Inflammatory macrophage (primary cell): ENCODE measurements at places on chromosomes 6 and 20.

- no peak for DNase-seq
These were observed 33.3 kb downstream of the THBS2 start for GRCh38 chr6:169220068-169220964.

GRCh38 chr6:18712595-18712994, 325.4 kb downstream of the RNF144B start:
- DNase-seq, result no peak

DNA sequence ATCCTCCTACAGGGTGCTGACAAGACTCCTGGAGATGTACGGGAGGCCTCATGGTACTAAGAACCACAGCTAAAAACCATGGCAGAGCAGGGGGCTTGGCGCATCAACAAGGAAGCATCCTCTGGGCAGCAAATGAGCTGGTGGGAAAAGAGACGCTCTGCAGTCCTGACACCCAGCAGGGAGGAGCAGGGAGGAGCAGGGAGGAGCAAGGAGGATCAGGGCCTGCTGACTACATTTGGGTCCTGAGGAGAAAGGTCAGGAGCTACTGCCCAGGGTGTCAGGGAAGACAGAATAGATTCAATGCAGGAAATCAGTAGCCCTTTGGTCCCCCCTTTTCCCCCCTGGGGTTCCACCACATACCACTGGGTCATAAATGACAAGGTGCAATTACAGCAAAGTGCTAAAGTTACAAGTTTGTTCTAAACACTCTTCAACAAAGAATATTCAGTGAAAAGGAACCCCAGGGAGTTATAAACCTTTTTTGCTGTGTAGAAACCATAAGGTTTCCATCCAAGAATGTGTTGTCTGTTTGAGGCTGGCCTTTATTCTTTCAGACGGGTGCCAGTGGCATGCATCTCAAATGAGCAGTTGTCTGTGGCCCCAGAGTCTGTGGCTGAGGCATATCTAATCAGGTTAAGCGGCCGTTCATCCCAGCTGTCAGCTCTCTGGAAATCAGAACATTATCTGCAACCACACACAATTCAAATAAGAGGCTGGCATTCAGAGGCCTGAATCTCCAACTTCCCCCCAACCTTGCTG, 325.0 kb downstream of the CDC5L start:
- no peak for DNase-seq

GRCh38 chr6:14759976-14760672, 485.7 kb upstream of the JARID2 start:
- no peak for DNase-seq

DNA sequence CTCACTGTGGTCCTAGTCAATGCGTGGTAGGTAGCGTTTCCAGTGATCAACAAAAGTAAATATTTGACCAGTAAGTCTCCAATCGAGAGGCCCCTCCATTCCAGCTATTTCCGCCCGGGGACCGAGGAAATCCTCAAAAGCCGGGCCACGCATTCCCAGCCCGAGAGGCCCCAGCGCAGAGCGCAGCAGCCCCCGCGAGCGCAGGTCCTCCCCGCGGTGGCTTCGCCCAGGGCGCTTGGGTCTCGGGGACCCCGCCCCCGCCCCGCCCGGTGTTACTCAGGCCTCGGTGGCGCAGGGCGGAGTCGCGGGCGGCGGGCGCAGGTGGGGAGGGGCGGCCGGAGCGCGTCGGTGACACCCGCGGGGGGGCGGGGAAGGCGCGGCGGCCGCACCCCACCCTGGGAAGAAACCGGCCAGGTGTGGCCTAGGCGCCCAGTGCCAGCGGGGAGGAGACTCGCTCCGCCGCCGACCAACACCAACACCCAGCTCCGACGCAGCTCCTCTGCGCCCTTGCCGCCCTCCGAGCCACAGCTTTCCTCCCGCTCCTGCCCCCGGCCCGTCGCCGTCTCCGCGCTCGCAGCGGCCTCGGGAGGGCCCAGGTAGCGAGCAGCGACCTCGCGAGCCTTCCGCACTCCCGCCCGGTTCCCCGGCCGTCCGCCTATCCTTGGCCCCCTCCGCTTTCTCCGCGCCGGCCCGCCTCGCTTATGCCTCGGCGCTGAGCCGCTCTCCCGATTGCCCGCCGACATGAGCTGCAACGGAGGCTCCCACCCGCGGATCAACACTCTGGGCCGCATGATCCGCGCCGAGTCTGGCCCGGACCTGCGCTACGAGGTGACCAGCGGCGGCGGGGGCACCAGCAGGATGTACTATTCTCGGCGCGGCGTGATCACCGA, at the start of gene DSP:
TSS of gene DSP (plus strand) at position 497 of the 890 bp plus-strand sequence. CDS start at position 742, 245 bp downstream.
- no peak for DNase-seq

GRCh38 chr6:159252955-159253508, 83.8 kb downstream of the FNDC1 start:
- DNase-seq, result peak; percentile 18

DNA sequence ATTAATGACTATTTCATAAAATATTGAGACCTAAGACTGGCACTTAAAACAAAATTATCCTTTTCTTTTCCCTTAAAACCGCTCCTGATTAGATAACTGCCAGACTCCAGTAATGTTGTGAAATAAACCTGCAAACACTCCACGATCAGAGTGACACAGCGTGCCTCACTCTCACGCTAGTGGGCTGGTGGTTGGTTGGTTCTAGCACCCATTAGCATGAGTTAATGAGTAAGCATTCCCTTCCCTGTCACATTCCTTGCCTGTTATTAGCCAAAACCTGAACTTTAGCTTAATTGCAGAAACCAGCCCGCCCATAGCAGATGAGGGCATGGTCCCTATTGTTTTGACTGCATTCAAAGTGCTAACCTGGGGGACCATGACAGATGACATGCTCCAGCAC, 193.4 kb downstream of the CD83 start:
- DNase-seq, result peak; percentile 93

DNA sequence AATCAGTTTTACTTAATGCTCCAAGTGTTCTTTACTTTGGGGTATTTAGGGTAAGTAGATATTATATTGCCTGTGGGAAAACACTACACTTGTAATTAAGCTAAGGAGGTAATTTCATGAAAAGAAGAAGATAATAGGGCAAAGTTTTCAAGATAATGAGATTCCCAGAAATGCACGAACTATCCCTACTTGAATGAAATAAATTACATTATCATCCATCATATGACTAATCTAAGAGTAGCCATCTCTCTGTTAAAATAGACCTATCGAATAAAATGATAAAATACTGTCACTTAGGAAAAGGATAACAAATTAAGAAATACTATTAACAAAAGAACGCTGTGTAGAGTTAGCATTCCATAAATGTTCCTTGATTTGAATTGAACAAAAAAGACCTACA, 135.1 kb upstream of the HDAC2 start:
- no peak for DNase-seq

DNA sequence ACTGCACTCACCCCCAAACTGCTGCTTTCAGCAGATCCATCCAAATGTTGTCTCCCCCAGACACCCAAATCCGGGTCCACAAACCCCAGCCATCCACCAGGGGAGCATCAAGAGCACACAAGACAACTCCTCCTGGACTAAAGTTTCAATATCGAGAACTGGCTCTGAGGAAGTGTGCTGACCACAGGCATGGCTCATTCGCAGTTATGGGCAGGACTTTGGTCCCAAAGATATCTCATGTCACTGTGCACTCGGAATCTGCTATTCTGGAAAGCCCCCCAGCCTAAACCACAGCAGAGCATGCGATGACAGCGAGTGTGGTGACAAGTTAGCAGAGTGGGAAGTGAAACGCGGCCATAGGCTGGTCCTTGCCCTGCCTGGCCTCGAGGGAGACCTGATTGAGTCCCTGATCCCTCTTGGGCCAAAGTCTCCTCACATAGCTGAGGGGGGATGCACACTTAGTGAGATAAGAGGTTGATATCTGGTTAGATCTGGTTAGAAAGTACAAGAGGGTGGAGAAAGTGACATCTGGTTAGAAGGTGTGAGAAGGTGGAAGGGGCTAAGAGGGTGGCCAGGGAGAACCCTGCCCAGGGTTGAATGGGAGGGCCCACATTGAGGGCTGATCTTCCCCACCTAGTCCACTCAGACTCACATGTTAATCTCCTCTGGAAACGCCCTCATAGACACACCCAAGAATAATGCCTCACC, 149.7 kb downstream of the MRPL14 start:
- peak; percentile 61 for DNase-seq

DNA sequence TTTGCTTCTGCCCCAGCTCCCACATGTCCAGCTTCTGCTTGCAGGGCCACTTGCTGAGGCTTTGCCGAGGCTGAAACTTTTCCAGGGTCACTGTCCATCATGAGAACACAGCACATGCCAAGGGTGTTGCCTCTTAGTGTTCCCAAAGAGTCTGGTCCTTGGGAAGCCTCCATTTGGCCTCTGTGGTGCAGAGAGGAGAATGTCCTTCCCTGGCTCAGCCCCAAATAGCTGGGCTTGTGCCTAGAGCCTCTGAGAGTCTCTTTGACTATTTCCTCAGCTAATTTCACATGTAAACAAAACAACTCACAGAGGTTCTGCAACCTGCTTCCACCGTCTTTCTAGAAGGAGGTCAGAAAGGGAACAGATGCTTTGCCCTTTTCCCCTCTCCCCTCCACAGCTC, 40.4 kb upstream of the RAB23 start:
- DNase-seq, result no peak

DNA sequence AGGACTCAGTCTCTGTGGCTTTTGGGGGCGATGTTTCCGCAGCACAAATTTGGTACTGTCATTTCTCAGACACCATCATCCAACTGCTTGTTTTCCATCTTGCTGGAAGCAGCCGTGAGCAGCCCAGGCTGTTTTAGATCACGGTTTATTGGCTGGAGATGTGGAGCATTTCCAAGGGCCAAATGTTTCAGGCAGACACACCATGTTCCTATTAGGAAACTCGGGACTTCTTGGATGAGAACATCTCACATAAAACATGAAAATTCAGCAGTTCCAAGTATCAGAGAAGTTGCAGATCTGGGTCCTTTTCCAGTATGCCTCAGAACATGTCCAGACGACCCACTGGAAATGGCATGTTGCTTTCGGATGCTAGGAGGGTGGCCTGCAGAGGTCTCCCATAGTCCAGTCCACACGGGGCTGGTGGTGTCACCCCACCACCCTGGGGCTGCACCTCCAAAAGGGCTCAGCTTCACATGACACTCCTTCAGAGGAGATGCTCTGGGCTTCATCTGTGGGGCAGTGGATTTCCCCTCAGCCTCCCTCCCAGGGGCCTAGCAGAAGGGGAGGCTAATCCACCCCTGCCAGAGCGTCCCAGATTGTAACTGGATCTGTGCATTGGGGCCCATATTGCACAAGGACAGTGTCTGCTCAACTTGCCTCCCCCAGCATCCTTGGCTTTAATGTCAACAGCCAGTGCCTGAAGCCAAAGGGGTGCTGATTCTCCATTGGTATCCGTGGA, 176.3 kb downstream of the SCP2D1 start:
- no peak for DNase-seq

GRCh38 chr6:44606504-44606903, 219.0 kb downstream of the CDC5L start:
- no peak for DNase-seq
